ENCODE measurements at places on chromosomes 7 and 10. TPM values are rescaled to one million over a fixed set of nuclear protein-coding genes. Genes with fewer than 3 reads are reported as not detected.
A peak's percentile ranks its signal among the peaks of the same experiment; 100 is the strongest.

CNTNAP2 gene
- total RNA-seq: 0.94 TPM

NEURL1 gene
- total RNA-seq: 0.76 TPM

TRIM73 gene
- total RNA-seq: 2.8 TPM

UPK3B gene
- total RNA-seq: 15.9 TPM

GPR85 gene
- total RNA-seq: 0.82 TPM

GRID2IP gene
- 0.21 TPM for total RNA-seq

IKZF1 gene
- total RNA-seq: 50.2 TPM

- H3K4me3 ChIP-seq: no peak overlapping the region
- no peak for DNase-seq
- no peaks in the 10 kb centered on the region for H3K27me3 ChIP-seq
- no peak overlapping the region for H3K27ac ChIP-seq
Observed at GRCh38 chr7:96414931-96415292, 93.0 kb upstream of the SLC25A13 start.

DNA sequence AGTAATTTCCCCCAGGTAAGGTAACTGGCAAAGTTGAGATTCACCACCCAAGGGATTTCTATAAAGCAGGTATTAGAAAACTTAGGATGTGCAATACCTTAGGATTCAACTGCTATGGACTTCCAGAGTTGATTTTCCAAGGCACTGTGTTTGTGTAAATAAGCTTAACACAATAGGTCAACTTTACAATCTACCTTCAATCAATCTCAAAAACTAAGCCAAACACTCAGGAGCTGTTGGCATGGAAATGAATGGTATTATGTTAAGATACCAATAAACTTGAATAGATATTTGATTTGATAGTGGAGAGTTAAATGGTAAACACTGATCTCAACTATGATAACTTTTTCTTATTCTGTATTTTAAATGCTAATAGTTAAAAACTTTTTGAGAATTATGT is 762 bp upstream of the SEMA3E start:
- H3K4me3 ChIP-seq: no peak overlapping the region
- H3K27me3 ChIP-seq: peaks cover 18% of the 10 kb centered on the region
- no peak for DNase-seq

GRCh38 chr7:47179812-47180515 is 401.9 kb downstream of the TNS3 start:
- H3K27ac ChIP-seq: no peak overlapping the region
- DNase-seq: no peak
- H3K36me3 ChIP-seq: no peaks in the 10 kb centered on the region
- H3K27me3 ChIP-seq: no peaks in the 10 kb centered on the region
- H3K4me3 ChIP-seq: no peak overlapping the region

- no peaks in the 10 kb centered on the region for H3K4me1 ChIP-seq
- DNase-seq: no peak
- no peak overlapping the region for H3K27ac ChIP-seq
- no peak overlapping the region for H3K4me3 ChIP-seq
- H3K27me3 ChIP-seq: no peaks in the 10 kb centered on the region
- H3K36me3 ChIP-seq: no peaks in the 10 kb centered on the region
Observed at GRCh38 chr10:60508831-60509230, 119.2 kb upstream of the ANK3 start.

DNA sequence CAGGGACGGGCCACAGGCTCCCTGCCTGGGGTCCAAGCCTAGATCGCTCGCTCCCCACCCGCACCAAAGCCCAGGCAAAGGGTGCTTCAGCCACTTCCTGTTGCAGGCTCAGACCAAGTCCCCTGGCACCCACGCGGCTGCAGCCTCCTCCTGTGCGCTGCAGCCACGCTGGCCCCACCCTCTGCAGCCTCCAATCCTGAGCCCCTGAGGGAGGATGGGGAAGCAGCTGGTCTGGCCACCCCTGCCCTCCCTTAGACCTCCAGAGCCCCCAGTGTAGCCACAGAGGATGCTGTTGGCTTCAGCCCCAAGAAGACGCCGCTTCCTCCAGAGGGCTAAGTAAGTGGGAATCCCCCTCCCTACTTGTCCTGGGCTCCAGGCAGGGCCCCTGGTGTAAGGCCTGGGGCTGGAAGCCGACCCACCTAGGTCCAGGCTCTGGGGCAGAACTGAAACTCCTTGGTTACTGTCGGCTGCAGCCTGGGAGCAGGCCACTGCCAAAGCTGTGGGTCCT is 9.4 kb downstream of the LIMK1 start:
- no peak for DNase-seq
- H3K27me3 ChIP-seq: no peaks in the 10 kb centered on the region
- H3K4me1 ChIP-seq: peaks cover 12% of the 10 kb centered on the region
- H3K36me3 ChIP-seq: peaks cover 25% of the 10 kb centered on the region

DNA sequence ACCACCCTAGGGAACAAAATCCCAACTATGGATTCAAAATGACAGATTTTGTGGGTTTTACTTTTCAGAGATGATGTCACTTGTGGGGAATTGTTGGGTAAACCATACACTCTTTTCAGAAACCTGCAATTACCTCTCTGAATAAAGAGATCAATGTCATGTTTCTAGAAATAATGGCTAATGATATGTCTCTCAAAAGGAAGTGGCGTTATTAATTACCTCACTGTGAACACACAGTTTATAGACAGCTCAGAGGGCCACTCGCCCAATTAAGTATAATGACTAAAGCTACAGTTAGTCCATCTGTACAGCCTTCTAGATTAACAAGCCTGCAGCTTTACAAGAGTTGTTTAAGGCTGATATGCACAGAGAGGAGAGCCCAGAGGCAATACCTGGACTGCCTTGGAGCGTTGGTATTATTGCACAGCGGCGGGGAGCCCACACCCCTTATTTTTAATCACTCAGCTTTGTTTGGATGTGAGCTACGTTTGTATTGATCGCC is 79.5 kb downstream of the RAB11FIP2 start:
- H3K27me3 ChIP-seq: no peaks in the 10 kb centered on the region
- no peak for DNase-seq
- H3K4me3 ChIP-seq: no peak overlapping the region

GRCh38 chr7:151756076-151756731 is 120.7 kb downstream of the PRKAG2 start:
- H3K4me1 ChIP-seq: peaks cover 15% of the 10 kb centered on the region
- H3K4me3 ChIP-seq: no peak overlapping the region
- no peaks in the 10 kb centered on the region for H3K36me3 ChIP-seq

GRCh38 chr7:106223156-106223555 is 61.6 kb downstream of the NAMPT start:
- H3K4me3 ChIP-seq: no peak overlapping the region
- no peaks in the 10 kb centered on the region for H3K4me1 ChIP-seq
- no peak overlapping the region for H3K27ac ChIP-seq

DNA sequence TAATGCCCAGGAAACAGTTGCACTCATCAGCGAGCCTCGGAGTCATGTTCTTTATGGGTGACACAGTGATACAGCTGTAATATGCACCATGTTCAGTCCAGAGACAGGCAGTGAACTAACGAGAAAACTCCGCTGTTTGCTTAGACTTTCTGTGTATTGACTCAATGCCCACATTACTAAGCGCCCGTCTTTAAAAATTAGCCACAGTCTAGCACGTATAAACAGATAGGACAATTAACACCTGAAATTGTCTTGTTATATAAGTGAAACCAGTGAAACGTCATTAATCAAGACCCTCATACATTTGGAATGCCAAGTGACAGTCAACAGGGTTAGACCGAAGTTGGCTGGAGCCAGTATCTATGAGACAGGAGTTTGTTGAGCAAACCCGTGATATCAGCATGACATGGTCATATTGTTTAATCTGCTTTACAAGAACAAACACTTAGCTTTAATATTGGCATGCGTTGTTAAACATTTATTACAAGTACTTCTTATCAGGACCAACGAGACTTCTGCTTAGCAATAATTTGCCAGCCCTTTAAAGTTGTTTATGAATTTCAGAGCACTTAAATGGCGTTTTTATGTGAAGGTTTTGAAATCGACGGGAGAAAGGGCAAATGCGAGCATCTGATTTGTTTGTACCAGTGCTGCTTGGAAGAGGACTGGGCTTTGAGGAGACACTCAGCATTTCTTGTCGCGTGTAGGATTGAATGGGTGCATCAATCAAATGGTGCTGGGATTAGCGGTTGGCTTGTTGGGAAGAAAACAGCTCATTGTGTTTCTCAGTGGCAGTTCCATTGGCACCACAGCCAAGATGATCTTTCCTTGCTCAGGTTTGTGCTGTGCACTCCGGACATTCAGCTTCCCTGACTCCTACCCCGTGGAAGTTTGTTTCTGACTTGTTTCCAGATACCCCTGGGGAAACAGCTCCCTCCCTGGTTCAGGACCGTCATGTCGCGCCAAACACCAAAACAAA is 56.3 kb downstream of the CAMK1D start:
- peaks cover 66% of the 10 kb centered on the region for H3K27me3 ChIP-seq
- DNase-seq: no peak
- H3K36me3 ChIP-seq: no peaks in the 10 kb centered on the region
- no peak overlapping the region for H3K4me3 ChIP-seq
- H3K27ac ChIP-seq: no peak overlapping the region

GRCh38 chr10:52472406-52473146 is 158.5 kb downstream of the DKK1 start:
- no peak overlapping the region for H3K27ac ChIP-seq
- H3K4me3 ChIP-seq: no peak overlapping the region
- no peaks in the 10 kb centered on the region for H3K27me3 ChIP-seq
- no peak for DNase-seq
- H3K4me1 ChIP-seq: no peaks in the 10 kb centered on the region

DNA sequence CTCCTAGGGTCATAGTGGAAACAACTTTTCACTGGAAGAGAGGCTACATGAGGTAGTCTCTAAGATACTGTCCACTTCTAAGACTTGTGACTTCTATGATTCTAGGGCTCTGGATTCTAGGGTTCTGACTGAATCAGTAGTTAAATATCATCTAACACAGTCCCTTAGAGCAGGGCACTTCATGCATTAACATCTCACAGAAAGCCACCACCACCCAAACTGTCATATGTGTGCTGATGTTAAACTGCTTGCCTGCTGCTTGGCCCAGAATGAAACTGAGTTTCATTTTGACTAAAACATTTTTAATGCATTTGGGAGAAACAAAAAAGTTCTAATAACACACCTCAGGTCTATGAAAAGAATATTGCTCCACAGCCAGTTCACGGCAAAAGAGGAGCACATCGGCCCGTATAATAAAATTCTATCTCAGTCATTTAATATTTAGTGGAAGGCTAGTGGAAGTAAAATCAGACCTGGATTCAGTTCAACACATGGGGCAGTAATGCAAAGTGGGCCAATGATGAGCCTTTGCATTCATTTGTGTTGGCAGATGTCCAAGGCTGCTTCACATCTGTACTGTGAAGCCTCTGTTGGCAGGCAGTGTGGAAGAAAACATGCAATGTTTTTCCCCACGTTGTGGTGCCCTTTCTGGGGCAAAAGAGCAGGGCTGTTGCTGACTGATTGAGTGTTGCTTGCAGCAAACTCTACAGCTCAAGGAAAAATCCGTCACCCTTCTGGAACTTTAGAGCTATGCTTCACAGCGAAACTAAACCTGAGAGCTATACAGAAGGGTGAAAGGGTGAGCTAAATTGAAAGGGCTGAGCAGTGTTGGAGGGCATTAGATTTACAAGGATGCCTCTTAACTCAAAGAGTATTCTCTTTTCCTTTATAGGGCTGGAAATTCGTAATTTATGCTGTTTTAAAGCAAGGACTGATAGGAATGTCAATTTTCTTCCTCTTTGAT is 33.5 kb upstream of the AUTS2 start:
- peak; percentile 67 for DNase-seq
- no peak overlapping the region for H3K27ac ChIP-seq
- no peaks in the 10 kb centered on the region for H3K4me1 ChIP-seq
- no peaks in the 10 kb centered on the region for H3K36me3 ChIP-seq
- H3K4me3 ChIP-seq: no peak overlapping the region
- H3K27me3 ChIP-seq: no peaks in the 10 kb centered on the region

GRCh38 chr7:155236386-155236785 is 61.3 kb upstream of the INSIG1 start:
- no peak for DNase-seq
- no peak overlapping the region for H3K27ac ChIP-seq
- no peaks in the 10 kb centered on the region for H3K36me3 ChIP-seq
- H3K27me3 ChIP-seq: no peaks in the 10 kb centered on the region

DNA sequence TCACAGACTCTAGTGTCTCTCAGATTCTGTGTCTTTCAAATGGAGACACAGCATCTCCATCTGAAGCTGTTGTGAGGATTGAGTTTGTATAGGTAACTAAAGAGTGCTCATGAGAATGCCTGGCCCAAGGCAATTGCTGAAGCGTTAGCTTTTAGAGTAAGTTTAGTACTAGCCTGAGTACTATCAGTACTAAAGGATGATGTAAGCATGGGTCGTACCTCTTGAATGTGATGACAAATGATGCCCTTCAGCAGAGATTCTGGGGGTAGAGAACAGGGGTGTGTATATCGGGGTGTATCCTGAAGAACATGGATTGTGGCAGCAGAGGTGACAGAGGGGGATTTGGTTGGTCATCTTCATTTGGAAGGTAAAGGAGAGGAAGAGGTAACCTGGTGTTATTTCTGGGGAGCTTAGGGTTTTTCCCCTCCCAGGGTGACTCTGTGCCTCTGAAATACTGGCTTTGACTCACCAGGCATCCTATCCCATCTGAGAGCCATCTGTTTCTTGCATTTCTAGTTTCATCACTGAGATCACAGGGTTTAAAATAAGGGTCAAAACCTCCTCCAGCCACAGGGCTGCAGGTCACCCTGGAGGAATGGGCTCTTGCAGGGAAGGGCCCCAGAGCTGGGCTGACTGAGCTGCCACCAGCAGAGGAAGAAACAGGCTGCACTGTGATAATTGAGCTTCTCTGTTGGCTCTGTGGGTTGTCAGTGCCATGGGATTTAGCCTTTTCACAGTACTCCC is 756.0 kb downstream of the KCNMA1 start:
- no peak overlapping the region for H3K4me3 ChIP-seq
- H3K4me1 ChIP-seq: no peaks in the 10 kb centered on the region
- no peaks in the 10 kb centered on the region for H3K27me3 ChIP-seq
- H3K27ac ChIP-seq: no peak overlapping the region
- H3K36me3 ChIP-seq: no peaks in the 10 kb centered on the region

- H3K36me3 ChIP-seq: no peaks in the 10 kb centered on the region
- no peak overlapping the region for H3K4me3 ChIP-seq
- no peaks in the 10 kb centered on the region for H3K4me1 ChIP-seq
- no peak overlapping the region for H3K27ac ChIP-seq
- no peaks in the 10 kb centered on the region for H3K27me3 ChIP-seq
Observed at GRCh38 chr7:147700702-147701101, 889.9 kb upstream of the C7orf33 start.

- no peak for DNase-seq
- H3K4me1 ChIP-seq: no peaks in the 10 kb centered on the region
- H3K4me3 ChIP-seq: no peak overlapping the region
- no peaks in the 10 kb centered on the region for H3K27me3 ChIP-seq
- no peak overlapping the region for H3K27ac ChIP-seq
Observed at GRCh38 chr10:75623310-75624093, 192.1 kb downstream of the LRMDA start.

- no peaks in the 10 kb centered on the region for H3K27me3 ChIP-seq
- no peak overlapping the region for H3K27ac ChIP-seq
- no peaks in the 10 kb centered on the region for H3K36me3 ChIP-seq
- no peak overlapping the region for H3K4me3 ChIP-seq
- DNase-seq: no peak
Observed at GRCh38 chr7:71900556-71900955, 511.6 kb downstream of the CALN1 start.

GRCh38 chr7:116258734-116259133 is 48.4 kb downstream of the TES start:
- no peak overlapping the region for H3K4me3 ChIP-seq
- DNase-seq: peak; percentile 65
- peak overlapping the region; percentile 1 for H3K27ac ChIP-seq
- H3K4me1 ChIP-seq: no peaks in the 10 kb centered on the region

GRCh38 chr10:75827587-75828021 is 396.2 kb downstream of the LRMDA start:
- no peaks in the 10 kb centered on the region for H3K4me1 ChIP-seq
- no peaks in the 10 kb centered on the region for H3K36me3 ChIP-seq
- DNase-seq: peak; percentile 26
- H3K27me3 ChIP-seq: no peaks in the 10 kb centered on the region
- no peak overlapping the region for H3K27ac ChIP-seq
- H3K4me3 ChIP-seq: no peak overlapping the region
